ENCODE measurements at places on chromosomes 2 and 18. TPM values are rescaled to one million over a fixed set of nuclear protein-coding genes. Genes with fewer than 3 reads are reported as not detected.

DNA sequence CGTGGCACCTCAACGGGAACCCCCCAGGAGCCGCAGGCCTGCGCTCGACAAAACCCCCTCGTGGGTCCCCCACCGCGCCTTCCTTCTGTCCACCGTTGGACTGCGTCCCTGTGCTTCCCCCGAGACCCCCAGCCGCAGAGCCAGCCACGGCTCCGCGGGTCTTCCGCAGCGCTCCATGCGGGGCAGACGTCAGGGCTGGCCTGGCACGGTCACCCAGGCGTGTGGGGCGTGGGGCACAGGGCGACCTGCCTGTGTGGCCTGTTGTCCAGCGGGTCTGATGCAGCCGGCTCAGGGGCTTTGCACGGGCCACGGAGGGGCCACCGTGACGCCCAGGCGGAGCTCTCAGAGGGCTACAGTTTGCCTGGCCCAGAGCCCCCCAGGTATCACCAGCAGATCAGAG, 11.0 kb downstream of the NFATC1 start:
- no peak overlapping the region for H3K27ac ChIP-seq
- H3K4me1 ChIP-seq: no peaks in the 10 kb centered on the region
- DNase-seq: no peak
- H3K4me3 ChIP-seq: no peak overlapping the region
- no peaks in the 10 kb centered on the region for H3K27me3 ChIP-seq

VAMP8 gene
- not detected for total RNA-seq

DNA sequence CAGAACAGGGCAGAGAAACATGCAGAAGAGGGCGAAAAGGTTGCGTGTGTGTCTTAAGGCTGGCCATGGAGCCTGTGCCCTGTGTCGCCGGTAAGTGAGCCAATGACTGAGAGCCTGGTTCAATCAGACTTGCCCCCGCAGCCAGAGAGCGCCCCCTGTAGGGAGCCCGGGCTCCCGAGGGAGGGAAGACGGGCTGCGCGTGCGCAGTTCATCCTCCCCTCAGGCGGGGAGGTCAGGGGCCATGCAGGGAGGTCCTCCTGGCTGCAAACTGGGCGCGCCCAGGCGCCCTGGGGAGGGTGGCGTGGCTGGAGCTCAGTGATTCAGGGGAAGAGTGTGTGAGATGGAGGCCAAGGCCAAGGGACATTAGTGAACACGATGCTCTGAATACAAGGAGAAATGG, 276.6 kb downstream of the PHLPP1 start:
- no peaks in the 10 kb centered on the region for H3K36me3 ChIP-seq
- peaks cover 36% of the 10 kb centered on the region for H3K27me3 ChIP-seq
- no peak overlapping the region for H3K4me3 ChIP-seq
- DNase-seq: no peak
- H3K27ac ChIP-seq: no peak overlapping the region
- H3K4me1 ChIP-seq: peaks cover 7% of the 10 kb centered on the region

NCKAP5 gene
- total RNA-seq: 0.24 TPM

- H3K27me3 ChIP-seq: peaks cover 57% of the 10 kb centered on the region
- peak; percentile 39 for DNase-seq
- H3K27ac ChIP-seq: peak overlapping the region; percentile 81
- peaks cover 87% of the 10 kb centered on the region for H3K4me1 ChIP-seq
- peaks cover 73% of the 10 kb centered on the region for H3K36me3 ChIP-seq
These were observed 78.0 kb downstream of the CRIM1 start for GRCh38 chr2:36433311-36434217.

NTSR2 gene
- not detected for total RNA-seq

IL36RN gene
- total RNA-seq: not detected

- peaks cover 2% of the 10 kb centered on the region for H3K4me1 ChIP-seq
- DNase-seq: no peak
- no peak overlapping the region for H3K4me3 ChIP-seq
These were observed 129.3 kb upstream of the CCDC68 start for GRCh38 chr18:55088561-55088960.

- H3K4me1 ChIP-seq: peaks cover 34% of the 10 kb centered on the region
- no peak overlapping the region for H3K4me3 ChIP-seq
- H3K27ac ChIP-seq: peak overlapping the region; percentile 66
These were observed 11.8 kb downstream of the C2orf69 start for GRCh38 chr2:199922856-199923255.

GRCh38 chr2:168278424-168278888, 31.1 kb upstream of the STK39 start:
- peaks cover 6% of the 10 kb centered on the region for H3K27me3 ChIP-seq
- no peak overlapping the region for H3K27ac ChIP-seq
- peak; percentile 58 for DNase-seq
- no peaks in the 10 kb centered on the region for H3K36me3 ChIP-seq

SANBR gene
- total RNA-seq: 9.0 TPM

DNA sequence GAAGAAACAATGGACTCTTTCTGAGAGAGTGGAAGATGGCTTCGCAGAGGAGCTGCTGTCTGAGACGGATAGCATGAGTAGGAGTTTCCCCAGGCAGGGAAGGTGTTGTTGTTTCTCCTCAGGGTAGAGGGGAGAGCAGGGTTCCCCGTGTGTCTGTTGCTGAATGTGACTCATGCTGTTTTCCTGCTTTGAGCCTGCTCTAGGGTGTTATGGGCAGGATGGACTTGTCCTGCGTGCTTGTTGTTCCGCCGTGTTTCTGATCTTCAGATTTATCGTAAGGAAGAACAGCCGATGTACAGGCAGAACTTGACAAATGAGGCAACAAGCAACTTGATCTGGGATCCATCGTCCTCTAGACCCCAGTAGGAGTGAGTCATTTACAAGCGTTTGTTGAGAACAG, 19.7 kb upstream of the MYCN start:
- H3K27me3 ChIP-seq: peaks cover 2% of the 10 kb centered on the region
- no peaks in the 10 kb centered on the region for H3K4me1 ChIP-seq
- H3K27ac ChIP-seq: no peak overlapping the region
- no peak overlapping the region for H3K4me3 ChIP-seq

DNA sequence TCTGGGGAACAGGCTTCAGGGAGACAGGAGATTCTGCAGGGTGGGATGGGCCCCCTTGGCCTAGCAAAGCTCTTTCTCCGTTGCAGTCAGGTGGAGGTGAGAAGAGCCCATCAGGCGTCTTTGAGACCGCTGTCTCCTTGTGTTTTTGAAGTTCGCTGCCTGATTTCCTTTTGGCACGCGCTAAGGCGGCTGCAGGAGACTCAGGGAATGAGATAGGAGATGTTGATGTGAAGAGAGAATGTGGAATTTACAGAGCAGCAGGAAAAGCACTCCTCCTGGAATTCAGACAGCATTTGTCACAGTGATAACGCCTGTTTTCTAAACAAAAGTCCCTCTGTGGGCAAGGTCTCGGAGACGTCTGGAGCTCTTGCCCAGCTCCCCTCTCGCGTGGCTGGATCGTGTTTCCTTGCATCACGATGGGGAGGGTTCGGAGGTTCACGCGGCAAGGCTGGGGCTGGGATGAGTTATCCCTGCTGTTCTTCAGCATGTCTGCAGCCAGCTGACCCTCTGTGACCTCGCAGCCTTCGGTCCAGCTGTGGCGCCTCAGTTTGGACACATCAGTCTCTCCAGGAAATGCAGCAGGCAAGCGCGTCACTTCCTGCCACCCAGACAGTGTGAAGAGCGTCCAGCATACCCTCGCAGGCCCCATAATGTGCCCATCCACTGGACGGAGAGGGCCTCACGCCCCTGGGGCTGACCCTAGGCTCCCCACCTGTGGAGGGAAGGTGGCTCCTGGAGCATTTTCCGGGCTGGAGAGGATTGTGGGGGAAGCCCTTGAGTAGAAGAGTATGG, 30.2 kb downstream of the GLI2 start:
- peak overlapping the region; percentile 71 for H3K4me3 ChIP-seq
- peaks cover 4% of the 10 kb centered on the region for H3K36me3 ChIP-seq
- peaks cover 96% of the 10 kb centered on the region for H3K4me1 ChIP-seq
- peak overlapping the region; percentile 94 for H3K27ac ChIP-seq

PTPRN gene
- 13.9 TPM for total RNA-seq

- H3K27me3 ChIP-seq: peaks cover 4% of the 10 kb centered on the region
- no peaks in the 10 kb centered on the region for H3K36me3 ChIP-seq
- peak overlapping the region; percentile 64 for H3K4me3 ChIP-seq
- peaks cover 65% of the 10 kb centered on the region for H3K4me1 ChIP-seq
- peak overlapping the region; percentile 82 for H3K27ac ChIP-seq
These were observed 36.9 kb downstream of the RPL37A start for GRCh38 chr2:216535454-216535995.

C2orf15 gene
- total RNA-seq: not detected

MRPL53 gene
- 104 TPM for total RNA-seq

IL1A gene
- total RNA-seq: not detected

CHCHD5 gene
- 35.7 TPM for total RNA-seq

GRCh38 chr2:96247009-96247408, 18.8 kb downstream of the TMEM127 start:
- DNase-seq: no peak
- H3K4me3 ChIP-seq: no peak overlapping the region
- H3K4me1 ChIP-seq: peaks cover 75% of the 10 kb centered on the region
- peaks cover 1% of the 10 kb centered on the region for H3K27me3 ChIP-seq
- peaks cover 26% of the 10 kb centered on the region for H3K36me3 ChIP-seq
- H3K27ac ChIP-seq: peak overlapping the region; percentile 12

DNA sequence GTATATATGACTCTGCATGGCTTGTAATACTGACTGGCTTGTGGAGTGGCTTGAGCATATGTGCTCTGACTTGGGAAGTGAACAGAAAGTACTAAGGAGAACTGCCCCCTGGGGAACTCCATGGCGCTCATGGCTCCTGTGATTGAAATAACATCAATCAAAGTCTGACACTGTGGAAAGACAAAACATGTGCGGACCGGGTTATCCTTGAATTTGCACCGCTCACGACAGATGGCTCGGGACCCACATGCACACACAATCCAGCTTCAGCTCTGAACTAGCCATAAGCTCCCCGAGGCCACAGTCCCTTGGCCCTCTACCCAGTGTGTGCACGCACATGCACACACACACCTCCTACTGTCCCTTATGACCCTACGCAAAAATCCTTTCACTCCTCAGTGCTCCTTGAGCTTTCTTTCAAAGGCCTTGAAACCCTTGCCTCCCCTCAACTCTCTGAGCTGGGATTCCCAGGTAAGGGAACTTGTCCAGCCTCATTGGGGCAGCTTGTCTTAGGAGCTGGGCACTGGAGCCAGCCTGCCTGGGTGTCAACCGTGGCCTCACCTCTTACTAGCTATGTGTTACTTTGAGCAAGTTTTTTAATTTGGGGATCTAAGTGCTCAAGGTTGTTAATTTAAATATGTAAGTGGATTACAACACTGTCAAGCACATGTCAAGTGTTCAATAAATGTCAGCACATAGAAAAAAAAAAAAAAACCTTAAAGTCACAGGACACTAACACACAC, 43.6 kb downstream of the MRPS5 start:
- H3K27me3 ChIP-seq: peaks cover 45% of the 10 kb centered on the region
- no peak overlapping the region for H3K4me3 ChIP-seq
- no peaks in the 10 kb centered on the region for H3K4me1 ChIP-seq
- no peak overlapping the region for H3K27ac ChIP-seq
- DNase-seq: no peak

CHRND gene
- not detected for total RNA-seq

- no peak overlapping the region for H3K4me3 ChIP-seq
- no peak for DNase-seq
- no peaks in the 10 kb centered on the region for H3K4me1 ChIP-seq
- no peak overlapping the region for H3K27ac ChIP-seq
These were observed 96.7 kb downstream of the GAREM1 start for GRCh38 chr18:32373995-32374394.

DNA sequence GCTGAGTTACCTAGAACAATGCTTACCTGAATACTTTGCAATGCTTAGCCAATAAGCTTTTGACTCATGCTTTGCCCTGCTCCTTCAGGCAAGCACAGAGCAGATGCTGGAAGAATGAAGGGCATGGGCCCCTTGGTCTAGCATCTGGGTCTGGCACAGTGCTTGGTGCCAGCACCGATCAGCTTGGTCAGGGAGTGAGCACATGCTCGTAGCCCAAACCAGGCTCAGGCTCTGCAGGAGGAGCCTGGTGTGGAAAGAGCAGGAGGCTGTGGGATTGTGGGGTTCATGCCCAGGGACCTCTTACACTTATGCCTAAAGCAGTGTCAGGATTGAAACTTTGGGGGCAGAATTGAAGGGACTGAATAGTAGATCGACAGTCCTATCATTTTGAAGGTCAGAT, 283.7 kb upstream of the PXDN start:
- DNase-seq: no peak
- H3K36me3 ChIP-seq: no peaks in the 10 kb centered on the region
- H3K27me3 ChIP-seq: no peaks in the 10 kb centered on the region
- no peak overlapping the region for H3K27ac ChIP-seq
- H3K4me3 ChIP-seq: no peak overlapping the region

DNA sequence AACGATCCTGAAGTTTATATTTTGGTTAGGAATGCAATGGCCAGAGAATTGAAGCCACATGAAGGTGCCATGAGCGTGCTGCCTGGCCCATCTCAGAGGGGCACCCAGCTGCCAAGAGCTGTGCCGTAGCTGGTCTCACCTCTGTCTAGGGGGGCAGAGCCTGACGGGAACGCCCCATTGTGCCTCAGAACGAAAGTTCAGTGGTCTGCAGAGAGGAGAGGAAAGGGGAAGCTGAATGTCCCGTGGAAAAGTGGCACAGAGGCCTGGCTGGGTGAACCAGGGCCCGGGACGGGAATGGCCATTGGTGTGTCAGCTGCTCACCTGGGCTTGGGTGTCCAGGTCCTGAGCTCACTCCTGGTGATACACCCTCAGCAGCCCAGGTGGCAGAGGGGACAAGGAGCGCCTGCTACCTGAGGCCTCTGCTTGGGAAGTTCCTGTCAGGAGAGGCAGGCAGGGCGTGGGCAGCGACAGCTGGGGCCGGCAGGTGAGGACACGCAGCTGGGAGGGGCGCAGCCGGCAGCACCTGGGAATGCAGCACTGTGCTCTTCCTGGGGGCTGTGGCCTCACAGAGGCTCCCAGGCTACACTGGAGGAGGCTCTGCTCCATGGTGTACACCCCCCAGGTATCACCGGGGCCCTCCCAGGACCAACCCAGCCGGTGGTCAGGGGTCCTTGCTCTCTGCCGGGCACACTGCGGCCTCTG, 67.3 kb downstream of the PARD6G start:
- no peaks in the 10 kb centered on the region for H3K36me3 ChIP-seq
- H3K4me1 ChIP-seq: peaks cover 15% of the 10 kb centered on the region
- H3K27ac ChIP-seq: no peak overlapping the region
- no peak overlapping the region for H3K4me3 ChIP-seq

GRCh38 chr2:182666674-182667314, 49.3 kb upstream of the DNAJC10 start:
- peaks cover 5% of the 10 kb centered on the region for H3K4me1 ChIP-seq
- DNase-seq: peak; percentile 39
- H3K36me3 ChIP-seq: no peaks in the 10 kb centered on the region

GRCh38 chr2:58517881-58518280, 276.8 kb upstream of the FANCL start:
- no peaks in the 10 kb centered on the region for H3K36me3 ChIP-seq
- no peak overlapping the region for H3K27ac ChIP-seq
- H3K4me1 ChIP-seq: no peaks in the 10 kb centered on the region

- peaks cover 55% of the 10 kb centered on the region for H3K36me3 ChIP-seq
- peaks cover 63% of the 10 kb centered on the region for H3K4me1 ChIP-seq
- peak overlapping the region; percentile 72 for H3K27ac ChIP-seq
- H3K4me3 ChIP-seq: peak overlapping the region; percentile 52
- peak; percentile 88 for DNase-seq
These were observed 9.3 kb downstream of the TGOLN2 start for GRCh38 chr2:85318222-85319074.

MOGAT1 gene
- total RNA-seq: not detected

- H3K27ac ChIP-seq: no peak overlapping the region
- no peaks in the 10 kb centered on the region for H3K4me1 ChIP-seq
- peaks cover 14% of the 10 kb centered on the region for H3K36me3 ChIP-seq
- no peak overlapping the region for H3K4me3 ChIP-seq
- no peaks in the 10 kb centered on the region for H3K27me3 ChIP-seq
These were observed 59.5 kb downstream of the ATAD2B start for GRCh38 chr2:23867449-23867848.
